ENCODE measurements at places on chromosomes 3 and 15. TPM values are rescaled to one million over a fixed set of nuclear protein-coding genes. Genes with fewer than 3 reads are reported as not detected.

ZSCAN29 gene
- 23.3 TPM for total RNA-seq

PLCL2 gene
- total RNA-seq: 0.95 TPM

RIOX2 gene
- total RNA-seq: 45.6 TPM

GOLGA8O gene
- not detected for total RNA-seq

MEGF11 gene
- total RNA-seq: not detected

Data from esophagus squamous epithelium (tissue), 5 donors.